ENCODE measurements at places on chromosomes 4 and X.

- no peak for DNase-seq
These were observed 980.9 kb upstream of the DIAPH2 start for GRCh38 chrX:95703696-95704095.

GRCh38 chrX:69070949-69071650 lies 94.2 kb downstream of the PJA1 start:
- DNase-seq = no peak

- no peak for DNase-seq
These were observed 10.4 kb downstream of the MED28 start for GRCh38 chr4:17624821-17625220.

- DNase-seq = no peak
These were observed 64.1 kb upstream of the SCOC start for GRCh38 chr4:140309124-140309870.

GRCh38 chr4:88975958-88976774 lies 80.8 kb downstream of the FAM13A start:
- no peak for DNase-seq

DNA sequence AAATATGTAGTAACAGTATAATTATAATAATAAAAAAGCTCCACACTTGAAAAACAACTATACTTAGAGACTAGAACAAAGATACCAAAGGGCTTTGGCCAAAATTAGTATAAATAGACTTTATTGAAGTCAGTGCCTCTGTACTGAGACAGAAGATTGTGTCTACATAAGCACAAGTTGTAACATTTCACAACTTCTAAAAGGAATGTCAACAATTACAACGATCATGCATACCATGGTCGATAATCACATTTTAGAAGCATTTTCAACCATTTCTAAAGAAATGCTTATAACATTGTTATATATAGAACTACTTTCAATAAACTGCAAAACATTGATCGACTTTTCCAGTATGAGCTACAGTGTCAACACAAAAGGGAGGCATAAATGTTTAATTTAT lies 57.0 kb downstream of the DHX15 start:
- no peak for DNase-seq

- DNase-seq = no peak
These were observed at the start of gene ELF4 for GRCh38 chrX:130110379-130111219. ELF4 (minus strand) TSS chrX:130110497; CDS start chrX:130081330, 29,167 bp downstream.

DNA sequence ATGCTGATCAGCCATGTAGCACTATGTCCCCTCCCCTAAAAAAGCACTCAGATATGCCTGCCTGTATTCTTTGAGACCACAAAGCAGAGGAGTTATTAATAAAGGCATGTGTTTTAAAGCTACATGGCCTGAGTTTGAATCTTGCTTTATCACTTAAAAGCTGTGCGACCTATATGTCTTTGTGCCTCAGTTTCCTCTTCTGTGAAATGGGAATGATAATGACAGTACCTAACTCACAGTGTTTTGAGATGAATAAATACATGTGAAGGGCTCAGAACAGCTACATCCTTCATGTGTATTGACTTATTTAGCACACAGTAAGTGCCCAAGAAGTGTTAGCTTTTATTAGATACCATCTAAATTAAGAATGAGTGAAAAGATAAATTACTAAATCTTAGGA lies 180.0 kb downstream of the WDFY3 start:
- no peak for DNase-seq

- peak; percentile 38 for DNase-seq
These were observed 65.0 kb downstream of the CPZ start for GRCh38 chr4:8657381-8658088.

- no peak for DNase-seq
These were observed 140.8 kb downstream of the PCDH7 start for GRCh38 chr4:30860978-30861377.

- no peak for DNase-seq
These were observed 176.5 kb downstream of the QDPR start for GRCh38 chr4:17335371-17335770.

DNA sequence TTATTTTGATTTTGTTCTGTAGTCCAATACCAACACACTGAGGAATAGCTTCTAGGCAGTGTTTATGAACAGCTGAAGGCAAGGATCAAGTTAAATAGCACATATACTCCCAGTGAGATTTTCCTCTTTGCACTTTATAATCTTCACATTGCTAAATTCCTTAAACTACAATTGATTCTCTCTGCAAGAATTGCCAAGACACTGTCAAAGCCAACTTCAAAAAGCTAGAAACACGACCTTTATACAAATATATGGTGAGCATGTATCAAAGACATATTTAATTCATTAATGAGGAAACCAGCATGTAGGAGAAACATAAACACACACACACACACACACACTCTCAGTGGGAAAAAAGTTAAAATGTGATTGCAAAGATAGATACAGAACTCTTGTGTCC lies 86.4 kb upstream of the FAM9C start:
- DNase-seq = no peak

- no peak for DNase-seq
These were observed 10.6 kb upstream of the SHOX start for GRCh38 chrX:619812-620531.

DNA sequence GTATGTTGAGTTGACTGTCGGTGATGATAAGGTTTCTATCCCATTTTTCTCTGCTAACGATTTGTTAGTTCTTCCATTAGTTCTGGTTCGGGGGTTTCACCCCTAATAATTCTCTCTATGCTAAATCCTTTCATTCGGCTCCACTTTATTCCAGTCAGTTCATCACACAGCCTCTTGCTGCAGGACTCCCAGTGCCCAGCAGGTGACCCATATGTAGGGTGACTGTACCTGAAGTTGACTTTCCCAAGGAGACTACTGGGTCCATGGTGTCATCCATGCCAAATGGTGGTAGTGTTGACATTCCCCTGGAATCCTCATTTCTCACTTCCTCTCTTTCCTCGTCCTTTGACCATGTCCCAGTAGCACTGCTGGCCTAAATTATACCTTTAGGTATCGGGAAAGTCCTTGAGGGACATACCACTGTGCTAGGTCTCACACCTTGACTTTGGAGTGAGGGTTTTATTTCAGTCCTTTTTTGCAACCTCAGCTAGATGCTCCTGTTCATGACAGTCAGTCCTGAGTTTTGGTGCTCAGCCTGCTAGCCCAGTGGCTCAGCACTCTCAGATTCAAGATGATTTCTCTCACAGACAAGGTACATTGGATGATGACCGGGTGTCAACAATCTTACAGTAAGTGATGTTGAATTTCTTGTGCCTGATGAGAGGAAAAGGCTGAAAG lies 105.1 kb upstream of the ARHGAP24 start:
- DNase-seq = no peak

DNA sequence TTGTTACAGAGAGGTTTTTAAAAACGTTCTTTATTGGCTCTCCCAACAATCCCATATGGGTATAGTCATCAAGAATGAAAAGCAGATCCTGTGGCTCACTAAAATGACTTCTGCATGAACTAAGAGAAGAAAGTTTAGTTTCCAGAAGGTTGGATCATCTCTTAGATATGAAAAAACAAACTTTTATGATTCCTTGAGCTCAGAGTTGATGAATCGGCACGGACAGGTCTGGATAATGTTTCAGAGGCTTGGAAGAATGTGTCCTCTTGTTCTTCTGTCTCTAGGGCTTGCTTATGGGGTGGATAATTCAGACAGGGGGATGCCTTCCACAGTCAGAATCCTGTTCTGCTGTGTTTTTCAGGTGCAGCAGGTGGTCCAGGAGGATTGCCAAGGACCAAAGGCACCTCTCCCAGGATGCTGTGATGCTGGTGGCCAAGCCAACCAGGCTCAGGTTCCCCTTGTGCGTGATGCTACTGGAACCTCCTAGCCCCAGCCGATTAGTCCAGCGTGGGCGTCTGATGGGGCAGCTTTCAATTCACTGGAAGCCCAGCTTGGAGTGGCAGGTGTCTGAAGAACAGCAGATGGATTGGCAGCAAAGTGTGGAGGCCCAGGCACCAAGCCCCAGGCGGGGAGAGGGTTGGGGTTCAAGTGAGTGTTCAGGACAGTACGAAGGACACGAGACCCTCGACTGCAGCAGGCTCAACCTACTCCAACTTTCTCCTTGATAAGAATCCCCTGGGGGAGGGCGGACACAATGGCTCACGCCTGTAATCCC lies 30.3 kb downstream of the CCKAR start:
- DNase-seq = no peak

- no peak for DNase-seq
These were observed 174.4 kb downstream of the CAMK2D start for GRCh38 chr4:113587156-113587555.

DNA sequence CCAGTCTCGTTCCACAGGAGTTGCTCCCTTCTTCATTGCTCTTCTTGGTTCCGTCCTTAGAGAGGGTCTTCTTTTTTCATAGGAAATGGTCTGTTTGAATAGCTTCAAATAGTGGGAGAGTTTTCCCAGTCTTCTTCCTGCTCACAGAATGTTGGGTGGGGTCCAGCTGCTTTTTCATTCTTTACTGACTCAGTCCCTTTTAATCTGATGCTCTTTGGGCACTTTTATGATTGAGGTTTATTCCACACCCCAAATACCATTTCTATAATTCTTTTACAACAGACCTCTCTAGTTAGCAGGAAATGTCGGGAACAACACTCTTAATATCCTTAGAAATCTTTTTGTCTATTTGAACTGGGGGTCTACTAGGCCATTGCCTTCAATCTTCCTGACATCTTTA lies 239.5 kb downstream of the PRDM5 start:
- no peak for DNase-seq

DNA sequence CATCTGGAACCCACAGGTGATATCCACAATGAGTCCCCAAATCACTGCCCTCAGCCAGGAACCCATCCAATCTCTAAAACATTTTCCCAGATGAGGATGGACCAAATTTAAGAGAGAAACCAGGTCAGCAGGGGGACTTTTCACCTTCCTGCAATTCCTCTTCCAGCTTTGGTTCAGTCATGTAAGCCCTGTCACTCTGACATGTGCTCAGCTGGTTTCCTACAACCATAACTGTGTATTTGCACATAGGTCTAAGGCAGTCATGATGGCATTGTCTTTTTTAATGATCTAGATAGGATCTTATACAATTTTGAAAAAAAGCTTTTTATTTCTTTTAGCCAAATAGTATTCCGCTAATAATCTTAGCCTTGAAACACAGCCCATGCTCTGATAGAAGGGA lies 6.5 kb downstream of the CXXC4 start:
- no peak for DNase-seq

DNA sequence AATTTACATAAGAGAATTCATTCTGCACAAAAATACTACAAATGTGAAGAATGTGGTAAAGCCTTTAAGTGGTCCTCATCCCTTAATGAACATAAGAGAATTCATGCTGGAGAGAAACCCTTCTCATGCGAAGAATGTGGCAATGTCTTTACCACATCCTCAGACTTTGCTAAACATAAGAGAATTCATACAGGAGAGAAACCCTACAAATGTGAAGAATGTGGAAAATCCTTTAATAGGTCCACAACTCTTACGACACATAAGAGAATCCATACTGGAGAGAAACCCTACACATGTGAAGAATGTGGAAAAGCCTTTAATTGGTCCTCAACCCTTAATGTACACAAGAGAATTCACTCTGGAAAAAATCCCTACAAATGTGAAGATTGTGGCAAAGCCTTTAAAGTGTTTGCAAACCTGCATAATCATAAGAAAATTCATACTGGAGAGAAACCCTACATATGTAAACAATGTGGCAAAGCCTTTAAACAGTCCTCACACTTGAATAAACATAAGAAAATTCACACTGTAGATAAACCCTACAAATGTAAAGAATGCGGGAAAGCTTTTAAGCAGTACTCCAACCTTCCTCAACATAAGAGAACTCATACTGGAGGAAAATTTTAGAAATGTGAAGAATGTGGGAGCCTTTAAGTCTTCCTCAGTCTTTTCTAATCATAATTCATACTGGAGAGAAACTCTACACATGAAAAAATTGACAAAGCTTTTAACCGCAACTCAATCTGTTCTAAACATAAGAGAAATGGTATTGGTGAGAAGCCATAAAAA lies 37.4 kb downstream of the ZNF718 start:
- DNase-seq = no peak

Data from RWPE2 (cell line).